Mesothelial cell of epicardium (in vitro differentiated cells): ENCODE measurements at places on chromosomes 7 and 10. TPM values are rescaled to one million over a fixed set of nuclear protein-coding genes. Genes with fewer than 3 reads are reported as not detected.

GRCh38 chr7:8885480-8886000 lies 452.1 kb downstream of the NXPH1 start:
- no peak overlapping the region for H3K4me3 ChIP-seq
- no peak for DNase-seq
- no peaks in the 10 kb centered on the region for H3K36me3 ChIP-seq
- no peak overlapping the region for H3K27ac ChIP-seq

The PLEKHS1 gene
- not detected in 3 replicates for total RNA-seq

The LBX1 gene
- total RNA-seq = not detected in 3 replicates

The TSPAN13 gene
- 63.1 to 70.0 TPM (median 69.5 TPM) in 3 replicates for total RNA-seq

DNA sequence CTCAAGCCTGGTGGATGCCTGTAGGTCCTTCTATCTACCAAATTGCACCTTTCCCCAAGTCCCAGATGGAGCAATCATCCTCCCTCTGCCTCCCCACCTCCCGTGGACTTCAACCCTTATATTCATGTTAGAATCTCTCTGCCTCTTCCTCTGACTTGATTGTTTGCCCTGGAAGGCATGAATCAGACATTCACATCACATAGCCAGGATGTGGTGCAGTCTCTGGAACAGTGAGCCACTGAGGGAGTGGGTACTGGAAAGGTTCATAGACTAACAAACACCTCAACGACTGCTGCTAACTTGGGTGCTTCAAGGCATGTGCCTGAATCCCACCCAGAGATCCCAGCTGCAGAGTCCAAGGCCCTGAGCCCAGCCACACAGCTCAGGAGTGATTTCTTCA lies 494.0 kb downstream of the TNS3 start:
- peaks cover 19% of the 10 kb centered on the region for H3K36me3 ChIP-seq
- H3K27me3 ChIP-seq = no peaks in the 10 kb centered on the region
- no peak overlapping the region for H3K4me3 ChIP-seq
- peaks cover 41% of the 10 kb centered on the region for H3K4me1 ChIP-seq
- no peak overlapping the region for H3K27ac ChIP-seq
